ENCODE measurements at places on chromosomes 4 and X.

DNA sequence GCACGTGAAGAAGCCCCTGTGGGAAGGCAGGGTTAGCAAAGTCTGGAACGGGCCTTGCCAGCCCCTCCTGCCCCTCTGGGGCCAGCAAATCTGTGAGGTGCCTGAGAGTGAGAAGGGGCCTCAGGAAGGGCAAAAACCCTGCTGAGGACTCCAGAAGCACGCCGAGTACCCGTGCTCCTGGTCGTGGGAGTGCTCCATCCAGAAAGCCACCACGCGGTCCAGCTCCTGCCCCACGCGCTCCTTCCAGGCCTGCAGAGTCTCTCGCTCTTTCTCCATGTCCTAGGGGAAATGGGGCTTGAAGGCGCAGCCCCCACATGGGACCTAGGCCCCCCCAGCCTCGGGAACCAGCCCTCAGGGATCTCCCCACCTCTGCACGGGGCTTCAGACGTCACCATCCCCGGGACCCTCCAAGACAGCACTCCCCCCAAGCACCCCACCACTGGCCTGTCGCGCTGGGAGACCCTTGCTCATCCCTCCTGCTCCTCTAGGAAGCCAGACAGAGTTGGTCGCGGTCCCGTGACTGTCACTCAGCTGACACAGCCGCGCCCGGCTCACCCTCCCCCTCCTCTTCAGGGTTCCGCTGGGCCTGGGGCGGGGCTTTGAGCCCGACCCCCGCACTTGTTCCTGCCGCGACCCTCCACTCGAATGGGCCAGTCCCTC, at the start of gene RENBP:
Gene RENBP (minus strand): TSS at position 504 of the 660 bp plus-strand sequence. CDS start 33 bp downstream, at position 471.
- DNase-seq = no peak

DNA sequence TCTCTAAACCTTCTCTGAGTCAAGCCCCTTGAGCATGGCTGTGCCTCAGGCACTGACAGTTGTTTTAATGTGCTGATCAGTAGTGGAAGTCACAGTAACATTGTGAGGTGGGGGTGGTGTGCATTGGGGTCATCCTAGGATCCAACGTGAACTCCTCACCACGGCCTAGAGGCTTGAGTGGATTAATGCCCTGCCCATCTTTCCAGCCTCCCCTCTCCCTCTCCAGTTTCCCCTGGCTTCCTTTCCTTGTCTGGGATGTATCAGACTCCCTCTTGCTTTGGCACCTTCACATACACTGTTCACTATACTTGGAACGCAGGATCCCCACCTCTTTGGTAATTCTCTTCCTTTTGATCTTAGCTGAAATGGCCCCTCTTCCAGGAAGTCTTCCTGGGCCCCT, 13.3 kb upstream of the PJA1 start:
- DNase-seq = no peak

- no peak for DNase-seq
Observed at GRCh38 chr4:87151730-87152129, 68.7 kb downstream of the KLHL8 start.

DNA sequence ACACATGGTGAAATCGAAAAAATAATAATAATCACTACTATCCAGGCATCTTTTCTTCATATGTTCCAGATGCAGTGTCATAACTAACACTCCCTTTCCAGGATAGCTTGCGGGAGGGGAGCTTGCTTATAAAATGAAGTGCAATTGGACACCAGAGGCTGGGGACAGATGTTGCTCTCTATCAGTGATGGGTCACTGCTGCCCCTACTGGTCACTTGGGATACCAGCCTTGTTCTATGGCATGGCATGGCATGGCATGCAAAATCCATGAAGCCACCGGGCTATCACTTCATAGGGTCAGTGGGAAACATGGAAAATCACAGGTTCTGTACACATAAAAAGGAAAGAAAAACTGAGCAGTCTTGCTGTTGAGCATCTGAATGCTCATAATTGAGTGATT, 168.1 kb downstream of the GLRA2 start:
- DNase-seq = peak; percentile 22

DNA sequence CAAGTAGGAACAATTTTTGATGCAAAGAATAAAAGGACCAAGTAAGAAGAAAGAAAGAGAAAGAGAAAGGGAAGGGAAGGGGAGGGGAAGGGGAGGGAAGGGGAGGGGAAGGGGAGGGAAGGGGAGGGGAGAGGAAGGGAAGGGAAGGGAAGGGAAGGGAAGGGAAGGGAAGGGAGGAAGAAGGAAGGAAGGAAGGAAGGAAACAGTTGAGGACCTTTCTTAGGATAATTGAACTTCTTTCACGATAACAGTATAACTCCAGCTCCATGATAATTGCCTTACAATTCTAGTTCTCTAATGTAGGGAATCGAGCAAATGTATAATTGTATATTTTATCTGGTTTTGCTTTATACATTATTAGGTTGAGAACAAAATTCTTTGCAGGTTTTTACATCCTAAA, 556.2 kb upstream of the PCDH10 start:
- no peak for DNase-seq

DNA sequence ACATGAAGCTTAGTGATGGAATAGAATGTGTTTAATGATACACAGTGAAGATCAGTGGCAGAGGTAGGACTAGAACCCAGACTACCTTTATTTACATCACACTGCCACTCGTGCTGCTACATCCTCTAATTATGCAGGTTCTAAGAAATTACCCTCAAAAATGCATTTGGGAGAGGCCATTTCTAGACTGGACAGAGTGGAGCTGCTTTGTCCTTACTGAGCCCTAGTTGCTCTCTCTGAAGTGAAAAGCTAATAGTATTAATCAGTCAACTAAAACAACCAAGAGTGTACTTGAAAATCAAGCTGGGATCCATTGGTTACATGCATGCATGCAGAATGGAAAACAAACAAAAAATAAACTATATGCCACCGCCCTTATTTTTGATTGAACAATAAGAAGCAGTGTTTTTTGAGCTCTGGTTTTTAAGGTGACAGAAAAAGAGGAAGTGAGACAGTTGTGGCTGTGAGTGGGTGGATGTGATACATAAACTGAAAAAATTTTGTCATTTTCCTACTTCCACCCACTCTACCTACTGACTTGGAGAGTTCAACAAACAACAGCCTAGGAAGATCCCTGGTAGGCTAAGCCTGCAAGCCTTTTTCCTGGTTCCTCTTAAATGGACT, 6.8 kb upstream of the VSIG4 start:
- DNase-seq = peak; percentile 42

DNA sequence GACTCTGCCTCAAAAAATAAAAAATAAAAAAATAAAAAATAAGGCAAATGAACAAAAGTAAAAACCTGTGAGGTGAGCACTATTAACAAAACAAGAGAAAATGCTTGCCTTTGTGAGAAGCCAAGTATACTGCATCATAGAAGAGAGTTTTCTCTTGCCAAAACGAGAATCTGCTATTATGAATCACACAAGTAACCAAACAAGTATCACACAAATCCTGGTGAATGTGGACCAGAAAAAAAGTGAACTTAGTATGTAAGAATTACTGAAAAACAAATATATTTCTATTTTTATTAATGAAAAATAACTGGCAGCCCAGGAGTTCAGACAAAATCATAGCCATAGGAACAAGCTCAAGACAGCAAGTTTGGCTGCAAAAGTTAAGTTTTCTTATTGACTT, 193.5 kb downstream of the PDGFC start:
- no peak for DNase-seq

- DNase-seq = no peak
Observed at GRCh38 chr4:26748811-26749210, 111.8 kb upstream of the STIM2 start.

- no peak for DNase-seq
Observed at GRCh38 chr4:153204247-153204671, at the start of gene TRIM2. Gene TRIM2, plus strand, starts transcription at chr4:153204443. Its CDS starts 88 bp downstream, at chr4:153204531.

DNA sequence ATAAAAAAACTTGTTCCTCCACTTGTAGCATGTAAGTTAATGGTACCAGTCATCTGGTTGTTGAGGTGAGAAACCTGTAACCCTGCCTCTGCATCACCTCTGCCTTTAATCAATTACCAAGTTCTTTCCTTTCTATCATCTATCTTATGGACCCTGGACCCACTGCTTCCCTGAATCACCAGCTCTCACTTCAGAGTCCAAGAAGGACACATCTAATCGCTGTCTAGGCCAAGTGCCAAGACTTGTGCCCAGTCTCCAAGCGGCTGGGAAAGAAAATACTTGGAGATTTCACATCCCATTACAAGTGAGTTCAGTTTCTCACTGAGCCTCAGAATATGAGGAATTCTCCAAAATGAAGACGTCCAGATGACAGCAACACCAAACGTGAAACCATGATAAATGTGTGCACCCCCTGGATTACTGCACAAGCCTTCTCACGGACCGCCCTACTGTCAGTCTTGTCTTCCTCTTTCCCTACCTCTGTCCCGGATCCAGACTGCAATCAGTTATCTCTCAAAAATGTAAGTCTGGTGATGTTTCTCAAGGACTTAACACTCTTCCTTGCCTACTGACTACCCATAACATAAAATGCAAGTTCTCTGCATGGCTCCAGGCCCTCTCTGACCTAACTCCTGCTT, 10.4 kb downstream of the PALLD start:
- no peak for DNase-seq

- no peak for DNase-seq
Observed at GRCh38 chrX:73768160-73768559, 205.2 kb downstream of the CHIC1 start.

DNA sequence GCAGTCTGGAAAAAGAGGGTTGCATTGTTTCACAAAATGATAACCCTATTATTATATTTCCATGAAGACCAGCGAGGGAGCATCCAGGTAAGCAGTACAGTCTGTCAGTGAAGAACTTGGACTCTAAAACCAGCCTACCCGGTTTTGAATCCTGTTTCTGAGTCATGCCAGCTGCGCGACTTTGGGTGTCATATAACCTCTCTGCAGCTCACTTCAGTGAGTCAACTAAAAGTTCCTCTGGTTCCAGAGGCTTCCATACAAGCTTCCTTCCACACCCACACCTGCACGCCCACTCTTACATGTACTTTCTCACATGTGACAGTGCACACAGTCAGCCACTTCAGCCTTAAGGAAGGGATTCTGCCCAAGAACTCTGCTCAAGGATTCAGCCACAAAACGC, 49.8 kb upstream of the PRPS2 start:
- DNase-seq = no peak

DNA sequence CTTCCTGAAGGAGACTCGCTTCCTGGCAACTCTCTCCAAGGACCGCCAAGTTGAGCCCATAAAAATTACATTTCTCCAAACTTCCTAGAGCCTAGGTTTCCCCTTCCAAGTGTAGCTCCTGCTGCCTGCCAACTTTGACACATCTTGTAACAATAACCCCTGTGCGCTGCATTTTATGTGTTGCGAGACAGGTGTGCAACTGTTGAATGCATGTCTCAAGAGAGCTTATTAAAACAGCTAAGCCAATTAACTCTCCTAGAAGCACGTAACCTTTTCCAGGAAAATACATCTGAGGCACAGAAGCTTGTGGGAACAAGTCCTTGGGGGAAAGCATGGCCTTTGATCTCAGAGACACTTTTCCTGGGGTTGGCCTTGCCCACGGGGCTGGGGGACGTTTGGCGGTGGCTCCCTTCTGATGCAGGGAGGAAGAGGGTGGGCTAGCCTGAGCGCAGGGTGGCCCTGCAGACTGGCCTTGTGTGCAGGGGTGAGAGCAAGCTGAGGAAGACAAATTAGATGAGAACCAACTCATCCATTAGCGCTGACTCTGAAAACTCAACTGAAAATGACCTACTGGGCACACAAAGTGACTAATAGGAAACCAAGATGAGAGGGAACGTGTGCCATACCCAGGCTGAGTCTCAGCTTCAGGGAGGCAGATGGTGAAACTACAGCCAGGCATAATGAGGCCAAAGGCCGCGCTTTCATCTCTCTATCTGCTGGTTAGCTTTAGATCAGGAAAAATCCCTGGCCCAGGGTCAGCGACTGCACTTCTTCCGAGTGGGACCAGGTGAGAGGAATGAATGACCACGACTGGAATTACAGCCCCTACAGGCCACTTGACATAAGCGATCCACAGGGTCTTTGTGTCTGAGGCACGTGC, 75.3 kb downstream of the ENPP6 start:
- DNase-seq = no peak

DNA sequence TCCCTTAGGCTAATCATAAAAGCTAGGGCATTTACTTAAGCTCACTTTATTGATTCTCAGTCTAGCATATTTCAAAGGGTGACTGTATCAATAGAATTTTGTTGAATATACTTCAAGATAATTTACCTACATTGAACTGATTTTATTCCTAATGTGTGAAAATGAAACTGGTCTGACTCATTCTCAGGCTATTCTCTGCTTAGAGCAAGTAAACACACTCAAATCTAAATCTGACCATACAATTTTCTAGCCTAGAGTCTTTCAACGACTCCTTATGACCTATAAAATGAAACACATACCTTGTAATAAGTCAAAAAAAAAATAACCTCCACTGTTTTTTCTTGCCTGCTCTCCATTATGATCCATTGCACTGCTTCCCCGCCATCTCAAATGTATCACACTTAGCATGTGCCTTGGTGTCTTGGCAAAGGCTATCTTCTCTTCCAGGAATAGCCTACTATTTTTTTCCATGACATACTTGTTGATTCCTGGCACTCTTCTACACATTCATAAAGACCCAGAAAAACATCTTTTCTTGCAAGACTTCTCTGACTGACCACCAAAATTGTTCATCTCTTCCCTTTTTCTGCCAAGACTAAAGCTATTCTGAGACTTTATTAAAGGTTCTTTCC, 965.1 kb upstream of the HS3ST1 start:
- no peak for DNase-seq

DNA sequence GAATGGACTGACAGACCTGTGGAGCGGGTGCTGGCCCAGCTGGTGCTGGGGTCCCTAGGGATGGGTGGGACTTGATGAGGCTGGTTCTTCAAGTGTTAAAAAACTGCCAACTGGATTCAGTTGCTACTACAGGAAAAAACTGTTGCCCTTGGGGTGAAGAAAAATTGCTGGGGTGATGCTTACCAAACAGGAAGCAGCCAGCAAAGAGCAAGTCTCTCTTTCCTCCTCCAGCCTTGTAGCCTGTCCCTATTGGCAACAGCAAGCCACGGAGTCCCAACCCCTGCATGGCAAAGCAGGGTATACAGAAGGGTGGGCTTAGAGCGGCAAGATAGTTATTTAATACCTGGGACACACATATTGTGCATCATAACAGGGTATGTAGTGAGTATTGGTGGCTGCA, 60.1 kb upstream of the ATP8A1 start:
- DNase-seq = no peak

DNA sequence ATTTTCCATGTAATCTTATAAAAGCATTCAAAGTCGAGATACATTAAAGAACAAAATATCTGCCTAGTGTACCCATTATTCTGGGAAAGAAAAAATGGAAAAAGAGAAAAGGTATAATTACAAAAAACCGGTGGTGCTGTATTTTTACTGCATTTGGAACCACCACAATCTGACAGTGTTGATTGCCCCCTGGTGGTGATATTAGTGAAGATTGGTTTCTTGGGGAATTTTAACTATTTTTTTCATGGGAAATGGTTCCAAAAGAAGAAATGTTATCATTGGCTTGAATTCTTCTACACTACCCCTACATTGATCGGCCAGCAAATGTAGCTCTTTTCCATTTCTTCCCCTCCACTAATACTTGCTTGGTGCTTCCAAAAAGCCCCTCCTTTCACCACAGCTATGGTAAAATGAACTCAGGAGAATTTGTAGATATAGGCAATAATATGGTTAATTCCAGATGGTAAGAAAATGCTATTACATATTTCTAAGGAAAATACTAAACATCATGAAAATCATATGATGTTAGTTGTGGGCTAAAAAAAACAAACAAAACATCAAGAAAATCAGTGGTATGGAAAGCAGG, 50.0 kb downstream of the COX18 start:
- DNase-seq = peak; percentile 39
